ENCODE measurements at places on chromosomes 4 and X. TPM values are rescaled to one million over a fixed set of nuclear protein-coding genes. Genes with fewer than 3 reads are reported as not detected.

- DNase-seq: no peak
Observed at GRCh38 chr4:141077611-141078225, 55.6 kb downstream of the RNF150 start.

DNA sequence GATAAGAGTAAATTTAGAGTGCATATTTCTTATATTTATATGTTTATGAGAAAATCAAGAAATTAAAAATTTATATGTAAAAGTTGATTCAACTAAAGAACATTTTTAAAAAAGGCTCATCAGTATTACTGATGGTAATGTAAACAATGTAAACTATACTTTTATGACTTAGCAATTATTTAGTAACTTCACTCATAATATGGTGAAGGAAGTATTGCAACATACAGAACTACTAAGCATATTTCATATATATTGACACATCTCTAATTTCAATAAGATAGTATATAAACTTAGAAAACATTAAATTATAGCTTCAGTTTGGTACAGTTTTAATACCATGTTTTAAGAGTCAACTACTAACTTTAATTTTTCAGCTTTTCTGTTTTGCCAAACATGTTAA, 512.8 kb upstream of the PCDH7 start:
- DNase-seq: no peak

The KCTD8 gene
- not detected for total RNA-seq

DNA sequence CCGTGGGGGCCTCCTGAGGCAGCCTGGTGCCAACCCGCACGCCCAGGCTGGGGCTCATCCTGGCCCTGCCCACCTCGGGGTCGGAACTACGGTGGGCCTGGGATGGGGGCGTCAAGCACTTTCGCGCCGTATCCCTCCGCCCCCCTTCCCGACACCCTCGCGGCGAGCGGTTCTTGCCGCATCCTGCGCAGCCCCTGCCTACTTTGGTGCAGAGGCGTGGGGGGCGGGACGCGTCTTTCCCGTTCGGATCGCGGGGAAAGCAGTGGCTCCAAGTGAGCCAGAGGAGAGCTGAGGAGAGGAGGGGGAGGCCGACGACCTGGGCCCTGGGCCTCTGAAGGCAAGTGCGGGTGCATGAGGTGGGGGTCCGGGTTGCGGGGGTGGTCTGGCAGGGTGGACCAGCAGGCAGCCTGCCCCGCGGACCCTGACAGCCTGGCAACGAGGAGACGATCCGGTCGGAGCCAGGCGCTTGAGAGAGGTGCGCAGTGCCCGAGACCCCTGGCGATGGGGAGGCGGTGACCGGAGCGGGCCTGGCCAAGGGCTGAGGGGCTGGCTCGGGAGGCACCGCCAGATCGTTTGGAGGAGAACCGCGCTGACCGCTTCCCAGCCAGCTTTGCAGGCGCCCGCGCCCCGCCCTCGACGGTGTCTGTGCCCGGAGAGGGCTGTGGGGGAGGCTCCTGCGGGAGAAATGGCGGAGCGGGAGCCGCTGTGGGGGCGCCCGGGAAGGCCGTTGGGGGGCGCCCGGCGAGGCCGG, at the start of gene GPRASP2:
TSS of gene GPRASP2 (plus strand) at position 233 of the 751 bp plus-strand sequence. CDS start 2,422 bp downstream, outside the sequence.
- no peak for DNase-seq

- DNase-seq: no peak
Observed at GRCh38 chr4:112771-113170, 11.5 kb upstream of the ZNF718 start.

DNA sequence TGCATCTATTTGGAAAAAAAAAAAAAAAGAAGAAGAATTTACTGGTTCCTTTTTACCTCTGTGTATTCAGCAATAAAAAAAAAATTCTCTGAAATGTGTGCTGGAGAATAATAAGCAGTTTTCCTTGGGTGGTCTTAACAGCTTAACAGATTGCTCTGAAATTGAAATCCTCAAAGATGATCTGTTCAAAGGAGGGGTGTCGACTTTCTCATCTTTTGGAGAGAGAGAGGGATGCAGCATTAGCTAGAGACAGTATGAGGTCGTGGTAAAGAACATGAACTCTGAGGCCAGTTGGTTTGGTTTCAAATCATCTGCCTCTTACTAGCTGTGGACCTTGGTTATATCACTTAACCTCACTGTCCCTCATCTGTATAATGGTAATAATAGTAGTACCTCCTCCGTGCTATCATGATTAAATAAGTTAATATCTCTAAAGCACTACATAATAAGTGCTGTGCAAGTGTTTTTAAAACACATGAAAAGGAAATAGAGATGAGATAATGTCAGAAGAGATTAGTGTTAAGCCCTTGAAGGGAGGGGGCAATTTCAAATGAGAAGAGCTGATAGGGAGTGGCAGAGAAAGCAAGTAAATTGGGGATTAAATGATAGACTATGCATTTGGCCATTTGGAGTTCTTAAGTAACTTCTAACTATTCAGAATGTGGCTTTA, 109.9 kb upstream of the LIMCH1 start:
- no peak for DNase-seq

GRCh38 chr4:54058171-54058570, 6.2 kb downstream of the CHIC2 start:
- DNase-seq: no peak

DNA sequence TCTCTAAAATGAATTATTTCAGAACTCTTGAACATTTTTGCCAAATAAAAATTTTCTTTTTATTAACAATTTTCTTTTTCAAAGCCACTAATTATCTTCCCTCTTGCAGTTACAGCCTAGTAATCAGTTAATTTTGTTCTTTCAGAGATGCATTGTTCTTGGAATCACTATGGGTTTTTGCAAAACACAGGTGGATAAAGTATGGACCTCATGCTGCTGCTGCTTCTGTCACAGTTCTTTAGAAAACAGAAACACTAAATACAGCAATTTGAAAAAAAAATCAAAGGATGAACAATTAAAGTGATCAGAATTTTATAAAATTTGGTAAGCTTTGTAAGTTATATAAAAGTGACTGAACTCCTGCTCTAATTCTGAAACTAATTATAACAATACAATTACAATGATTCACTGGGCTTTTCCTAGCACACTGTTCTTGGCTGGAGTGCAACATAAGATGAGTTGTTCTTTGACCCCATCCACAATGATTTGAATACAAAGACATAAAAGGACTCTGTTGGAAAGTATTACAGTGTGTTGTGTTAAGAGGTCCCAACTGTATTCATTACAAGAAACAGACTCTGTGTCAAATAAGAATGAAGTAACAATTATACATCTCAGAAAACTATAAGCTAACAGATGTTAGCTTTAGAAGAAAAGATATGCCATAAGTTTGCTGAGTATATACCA, 59.4 kb upstream of the GK2 start:
- DNase-seq: no peak

GRCh38 chr4:53599632-53600031, 8.3 kb upstream of the LNX1 start:
- no peak for DNase-seq

DNA sequence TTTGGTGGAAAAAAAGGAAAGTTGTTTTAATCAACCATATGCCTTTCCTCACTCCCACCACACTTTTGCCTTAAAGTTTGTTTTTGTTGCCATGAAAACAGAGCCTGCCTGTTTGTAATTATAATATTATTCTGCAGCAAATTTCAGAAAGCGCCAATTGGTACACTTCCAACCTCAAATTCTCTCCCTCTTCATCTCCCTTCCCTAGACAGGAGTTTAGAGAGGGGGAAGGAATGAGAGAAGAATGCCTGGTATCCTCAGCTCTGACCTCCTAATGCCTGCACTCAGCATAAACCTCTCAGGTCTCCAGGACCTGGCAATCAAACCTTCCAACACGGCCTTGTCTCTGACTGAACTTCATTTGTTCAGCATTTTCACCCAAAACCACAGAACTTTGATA, 138.4 kb upstream of the HCCS start:
- no peak for DNase-seq

- no peak for DNase-seq
Observed at GRCh38 chr4:78642934-78643333, 91.4 kb downstream of the ANXA3 start.

DNA sequence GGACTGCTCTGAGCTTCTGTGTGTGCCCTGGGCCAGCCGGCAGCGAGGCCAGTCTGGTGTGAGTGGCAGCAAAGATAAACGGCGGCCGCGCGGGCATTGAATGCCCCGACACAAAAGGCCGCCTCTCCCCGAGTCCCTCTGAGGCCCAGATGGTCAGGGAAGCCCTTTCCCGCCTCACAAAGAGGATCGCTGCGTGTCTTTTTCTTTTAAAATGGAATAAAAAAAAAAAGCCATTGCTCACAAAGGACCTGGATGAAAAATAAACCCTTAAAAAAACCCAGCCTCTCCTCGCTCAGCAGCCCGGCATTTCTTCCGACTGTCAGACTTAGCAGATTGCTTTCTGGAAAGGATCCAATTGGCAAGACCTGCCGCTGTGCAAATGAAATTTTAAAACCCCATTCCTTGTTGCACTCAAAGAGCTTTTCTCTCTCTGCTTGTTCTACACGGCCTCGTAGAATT, 578.7 kb downstream of the BCOR start:
- DNase-seq: no peak

The CAPN6 gene
- not detected for total RNA-seq

GRCh38 chr4:125527681-125528080, 212.9 kb downstream of the FAT4 start:
- no peak for DNase-seq

The GAGE12E gene
- not detected for total RNA-seq

The GRPEL1 gene
- total RNA-seq: 84.6 TPM

DNA sequence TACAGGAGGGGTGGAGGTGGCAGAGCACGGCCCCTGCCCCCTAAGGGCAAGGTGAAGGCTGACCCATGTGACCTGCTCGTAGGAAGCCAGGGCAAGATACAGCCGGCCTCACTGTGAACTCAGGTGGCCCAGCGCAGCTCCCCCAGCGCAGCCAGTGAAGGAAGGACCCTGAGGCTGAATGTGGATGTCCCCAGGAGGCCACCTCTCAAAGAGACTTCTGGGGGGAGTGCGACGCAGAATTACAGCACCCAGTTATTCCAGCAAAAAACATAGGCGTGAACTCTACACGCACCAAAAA, 52.6 kb downstream of the ZFYVE28 start:
- DNase-seq: no peak

The BTK gene
- 0.25 TPM for total RNA-seq

DNA sequence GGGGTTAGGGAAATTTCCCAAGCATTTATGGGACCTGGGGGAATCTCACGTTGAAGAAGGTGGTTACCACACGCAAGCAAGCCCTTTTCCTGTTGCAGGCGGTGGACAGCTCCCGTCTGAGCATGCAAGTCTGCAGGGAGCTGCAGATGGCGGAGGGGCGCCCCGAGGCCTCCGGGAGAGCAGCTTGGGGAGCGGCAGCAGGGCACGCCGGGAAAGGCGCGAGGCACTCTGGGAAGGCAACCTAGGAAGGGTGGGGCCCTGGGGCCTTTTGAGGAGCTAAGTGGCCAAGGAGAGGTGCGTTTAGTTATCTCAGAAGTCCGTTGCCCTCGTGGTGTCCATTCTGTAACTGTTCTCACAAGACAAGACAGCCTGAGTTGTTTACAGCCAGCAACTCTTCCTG, 57.0 kb upstream of the SLC25A4 start:
- DNase-seq: no peak

GRCh38 chr4:930827-931193, 1.3 kb downstream of the GAK start:
- DNase-seq: no peak
